Activated T-helper 1 cell treated with anti-CD3 and anti-CD28 coated beads, Interleukin-2, amount 50 U/mL, for 16 hours (primary cell): ENCODE measurements at places on chromosomes 7 and 10.

- no peak for DNase-seq
These were observed 16.8 kb upstream of the CHCHD1 start for GRCh38 chr10:73765066-73765465.

GRCh38 chr7:44709011-44709915 is 39.4 kb upstream of the ZMIZ2 start:
- no peak for DNase-seq

GRCh38 chr10:94402843-94403379 is 570 bp downstream of the TBC1D12 start:
- no peak for DNase-seq

GRCh38 chr7:39924122-39924521 is 25.9 kb upstream of the CDK13 start:
- DNase-seq, result no peak

- no peak for DNase-seq
These were observed 35.4 kb downstream of the AKR1B15 start for GRCh38 chr7:134584290-134584689.

- DNase-seq, result no peak
These were observed 65.7 kb upstream of the TBX20 start for GRCh38 chr7:35319606-35320005.

DNA sequence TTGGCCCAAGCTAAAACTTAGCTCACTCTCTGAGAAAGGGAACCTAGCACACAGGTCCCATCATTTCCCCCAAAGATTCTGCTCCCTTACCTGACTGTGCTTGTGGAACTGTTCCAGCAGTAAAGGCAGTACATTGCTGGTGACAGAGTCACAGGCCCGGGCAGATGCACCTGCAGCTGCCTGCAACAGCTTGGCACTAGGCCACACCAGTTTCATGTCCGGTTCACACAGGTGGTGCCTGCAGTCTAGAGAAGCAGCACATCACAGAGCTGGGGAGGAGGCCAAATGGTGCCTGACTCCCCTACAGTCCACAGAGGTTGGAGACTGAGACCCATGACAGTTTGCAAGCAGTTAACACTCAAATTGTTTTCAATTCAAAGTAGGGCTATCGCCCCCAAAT is 22.2 kb downstream of the ZDHHC16 start:
- no peak for DNase-seq

DNA sequence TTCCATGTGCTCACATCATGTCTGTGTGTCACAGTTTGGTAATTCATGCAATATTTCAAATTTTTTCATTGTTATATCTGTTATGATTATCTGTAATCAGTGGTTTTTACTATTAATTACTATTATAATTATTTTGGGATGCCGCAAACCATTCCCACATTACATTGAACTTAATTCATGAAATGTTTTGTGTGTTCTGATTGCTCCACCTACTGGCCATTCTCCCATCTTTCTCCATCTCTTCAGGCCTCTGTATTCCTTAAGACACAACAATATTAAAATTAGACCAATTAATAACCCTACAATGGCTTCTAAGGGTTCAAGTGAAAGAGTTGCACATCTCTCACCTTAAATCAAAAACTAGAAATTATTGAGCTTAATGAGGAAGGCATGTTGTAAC is 398.5 kb downstream of the PCDH15 start:
- DNase-seq, result no peak

DNA sequence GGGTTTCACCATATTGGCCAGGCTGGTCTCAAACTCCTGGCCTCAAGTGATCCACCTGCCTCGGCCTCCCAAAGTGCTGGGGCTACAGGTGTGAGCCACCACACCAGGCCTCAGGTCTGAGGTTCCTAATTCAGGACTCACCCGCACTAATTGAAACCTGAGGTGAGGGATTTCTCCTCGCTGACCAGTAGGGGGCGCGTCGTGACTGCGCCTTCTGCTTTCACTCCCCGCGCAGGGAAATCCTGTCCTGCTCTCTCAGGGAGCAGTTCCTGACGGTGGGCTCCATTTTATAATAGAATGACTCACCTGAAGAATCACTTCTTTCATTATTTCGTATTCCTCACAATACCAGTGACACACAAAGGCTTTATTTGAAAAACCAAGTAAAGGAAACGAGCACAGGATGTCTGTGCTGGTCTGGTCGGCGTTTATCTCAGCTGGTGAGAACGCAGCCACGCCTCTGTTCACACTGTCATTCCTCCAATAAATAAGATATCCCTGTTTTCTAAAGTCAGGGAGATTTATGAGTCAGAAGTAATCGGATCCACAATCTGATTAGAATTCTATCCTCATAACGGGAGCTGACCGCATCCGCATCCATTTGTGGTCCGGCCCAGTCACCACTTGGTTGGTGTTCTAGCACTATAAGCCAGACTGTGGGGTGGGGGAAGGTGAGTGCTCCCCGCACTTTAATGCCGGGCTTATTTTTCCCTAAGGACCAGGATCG is 35.4 kb downstream of the BAG3 start:
- DNase-seq, result peak; percentile 79

DNA sequence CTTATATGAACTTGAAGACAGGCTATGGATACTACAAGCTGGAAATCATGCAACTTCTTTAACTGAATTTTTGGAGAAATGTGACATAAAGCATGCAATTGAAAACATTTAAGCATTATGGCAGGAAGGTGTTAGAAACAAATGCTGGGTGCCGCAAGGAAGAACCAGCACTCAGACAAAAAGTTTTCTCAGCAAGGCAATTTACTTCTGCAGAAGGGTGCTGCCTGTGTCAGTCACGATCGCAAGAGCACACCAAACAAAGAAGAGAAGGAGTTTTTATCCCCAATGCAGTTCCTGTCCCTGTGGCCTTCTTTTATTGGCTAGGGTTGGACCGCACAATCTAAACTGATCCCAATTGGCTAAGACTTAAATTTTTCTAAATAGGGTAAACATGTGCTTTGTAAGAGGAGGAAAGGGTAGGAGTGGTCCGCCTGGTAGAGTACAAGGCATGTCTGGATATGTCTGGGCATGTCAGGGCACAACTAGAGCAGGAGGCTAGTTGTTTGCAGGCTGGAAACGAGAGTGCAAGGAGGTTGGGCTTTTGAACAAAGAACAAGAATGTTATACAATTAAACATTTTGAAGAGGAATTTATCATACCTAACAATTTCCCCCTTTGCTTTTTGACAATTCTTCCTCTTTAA is 109.6 kb upstream of the FAM3C start:
- DNase-seq, result no peak

DNA sequence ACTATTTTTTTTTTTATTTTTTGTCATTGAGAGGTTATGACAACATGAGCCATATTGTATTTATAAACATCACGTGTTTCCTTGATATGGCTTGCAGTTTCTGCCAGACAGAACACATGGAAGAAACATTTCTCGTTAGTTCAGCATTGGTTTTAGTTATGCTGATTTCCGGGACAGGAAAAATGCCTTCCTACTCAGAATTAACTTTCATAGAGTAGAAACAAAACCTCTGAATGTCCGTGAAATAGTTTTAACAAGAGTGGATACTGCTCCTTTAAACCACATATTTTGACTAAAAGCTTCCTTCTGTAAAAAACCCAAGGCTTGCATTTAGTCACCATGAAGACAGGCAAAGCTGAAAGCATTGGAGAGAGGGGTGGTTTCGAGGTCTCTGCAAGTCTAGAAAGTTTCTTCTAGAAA is 240.4 kb downstream of the KIAA1217 start:
- no peak for DNase-seq

GRCh38 chr7:36396150-36396549 is 6.5 kb downstream of the ANLN start:
- DNase-seq, result no peak

- no peak for DNase-seq
These were observed 169.3 kb downstream of the LCOR start for GRCh38 chr10:97001183-97001991.
